GM04504 (cell line): ENCODE measurements at places on chromosomes 16 and 17.

DNA sequence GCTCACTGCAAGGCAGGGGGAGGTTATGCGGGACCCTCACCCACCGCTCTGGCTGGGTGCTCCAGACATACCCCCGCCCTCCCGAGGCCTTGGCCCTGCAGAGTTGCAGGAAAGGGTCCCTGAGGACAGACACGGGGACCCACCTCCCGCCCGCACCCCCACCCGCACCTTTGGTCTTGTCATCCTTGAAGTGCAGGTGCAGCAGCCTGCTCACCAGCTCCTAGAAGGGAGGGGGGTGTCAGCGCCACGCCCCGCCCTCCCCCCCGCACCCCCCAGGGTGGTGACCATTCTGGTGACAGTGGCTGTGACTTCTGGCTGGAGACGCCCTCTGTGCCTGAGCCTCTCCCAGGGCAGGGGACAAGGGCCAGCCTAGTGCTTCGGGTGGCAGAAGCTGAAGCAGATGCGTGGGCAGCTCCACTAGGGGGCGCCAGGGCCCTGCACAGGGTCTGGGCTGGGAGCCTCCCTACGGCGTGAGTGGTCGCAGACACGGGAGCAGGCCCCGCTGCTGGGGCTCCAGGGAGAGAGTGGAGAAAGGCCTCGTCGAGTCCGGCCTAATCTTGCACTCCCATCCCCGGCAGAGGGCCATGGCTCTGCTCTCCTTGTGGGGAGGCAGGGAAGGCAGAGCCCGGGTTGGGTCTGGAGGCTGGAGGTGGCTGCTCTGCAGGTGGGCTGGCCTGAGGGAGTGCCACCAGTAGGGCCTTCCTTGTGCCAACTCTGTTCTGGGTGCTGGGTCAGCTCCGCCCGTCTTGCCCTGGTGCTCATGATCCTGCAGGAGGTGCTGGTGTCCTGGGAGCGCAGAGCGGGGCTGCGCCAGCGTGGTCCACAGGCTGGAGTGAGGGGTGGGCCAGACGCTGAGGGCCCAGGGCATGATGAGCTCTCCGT, 2.7 kb downstream of the CENPX start:
- no peak for DNase-seq

GRCh38 chr17:60395508-60396065, 3.7 kb upstream of the USP32 start:
- DNase-seq, result no peak

DNA sequence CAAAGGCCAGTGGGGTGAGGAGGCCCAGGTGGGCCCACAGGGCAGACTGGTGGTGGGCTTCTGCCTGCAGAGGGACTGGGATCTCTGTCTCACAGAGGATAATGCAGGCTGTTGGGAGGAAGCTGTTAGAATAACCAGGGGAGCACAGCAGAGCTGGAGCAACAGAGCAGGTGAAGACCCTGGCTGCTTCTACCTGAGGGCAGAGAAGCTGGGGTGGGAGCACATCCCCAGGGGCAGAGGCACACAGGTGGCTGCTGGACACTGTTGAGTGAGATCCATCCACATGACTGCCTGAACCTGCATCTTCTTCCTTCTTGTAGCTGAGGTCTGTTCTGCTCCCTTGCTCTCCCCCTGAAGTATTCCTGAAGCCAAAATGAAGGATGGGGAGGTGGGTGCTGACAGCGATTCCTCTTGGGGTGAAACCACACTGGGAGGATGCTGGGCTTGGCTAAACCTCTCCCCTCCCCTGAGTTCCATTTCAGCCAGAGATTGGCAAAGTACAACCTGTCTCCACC, 1725.0 kb downstream of the TP53TG3F start:
- DNase-seq, result no peak

DNA sequence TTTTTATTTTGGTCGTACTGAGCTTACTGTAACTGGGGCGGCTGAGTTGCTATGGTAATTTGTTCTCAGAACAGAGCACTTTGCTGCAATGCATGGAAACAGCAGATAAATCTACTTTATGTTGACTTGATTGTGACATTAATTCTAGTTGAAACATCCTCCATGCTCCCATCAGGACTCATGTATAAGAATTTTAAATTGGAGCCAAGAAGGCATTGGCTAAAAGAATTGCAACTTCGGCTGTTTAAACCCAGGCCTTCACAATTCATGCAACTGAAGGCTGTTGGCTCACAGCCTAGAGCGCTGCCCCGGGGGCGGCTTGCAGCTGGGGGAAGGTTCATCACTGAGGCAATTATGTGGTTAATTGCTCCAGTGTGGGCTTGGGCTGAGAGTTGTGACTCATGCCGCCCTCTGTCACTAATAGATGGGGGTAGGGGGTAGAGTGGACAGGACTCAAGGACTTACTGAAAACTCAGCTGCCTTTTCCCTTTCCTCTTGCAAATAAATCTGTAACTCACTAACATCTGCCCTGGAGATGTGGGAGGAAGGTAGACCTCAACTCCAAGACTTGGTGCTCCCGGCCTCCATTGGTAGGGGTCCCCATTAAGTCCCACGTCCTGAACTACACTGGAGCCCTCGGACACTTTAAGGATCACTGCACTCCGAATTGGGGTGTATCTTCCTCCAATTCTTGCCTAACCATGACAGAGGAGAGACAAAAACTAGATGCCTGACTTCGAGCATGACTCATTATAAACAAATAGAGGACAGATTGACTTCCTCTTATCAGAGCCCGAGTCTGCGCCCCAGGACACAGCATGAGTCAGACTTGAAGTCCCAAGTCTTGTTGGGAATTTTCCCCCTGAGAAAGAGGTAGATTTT, 37.5 kb downstream of the ERCC4 start:
- peak; percentile 91 for DNase-seq

DNA sequence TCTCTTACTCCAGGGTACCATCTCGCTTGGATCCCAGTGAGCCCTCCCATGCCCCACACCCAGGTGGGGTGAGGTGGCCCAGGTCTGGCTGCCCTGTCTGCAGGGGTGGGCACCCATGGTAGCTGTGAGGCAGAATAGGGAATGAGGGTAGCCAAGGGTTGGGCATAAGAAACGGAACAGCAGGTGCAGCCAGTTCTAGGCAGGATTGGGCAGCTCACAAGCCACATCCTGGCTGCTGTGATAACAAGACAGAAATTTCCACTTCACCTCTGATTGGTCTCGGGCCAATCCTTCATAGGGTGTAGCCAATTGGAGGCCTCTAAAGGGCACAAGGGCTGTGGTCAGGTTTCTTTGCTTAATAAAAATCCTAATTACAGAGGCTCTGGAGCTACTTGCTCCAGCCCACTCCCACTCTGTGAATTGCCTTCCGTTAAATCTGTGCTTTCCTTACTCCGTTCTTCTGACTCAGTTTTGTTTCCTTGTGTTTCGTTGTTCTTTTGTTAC, 1.5 kb upstream of the ARHGDIG start:
- no peak for DNase-seq

DNA sequence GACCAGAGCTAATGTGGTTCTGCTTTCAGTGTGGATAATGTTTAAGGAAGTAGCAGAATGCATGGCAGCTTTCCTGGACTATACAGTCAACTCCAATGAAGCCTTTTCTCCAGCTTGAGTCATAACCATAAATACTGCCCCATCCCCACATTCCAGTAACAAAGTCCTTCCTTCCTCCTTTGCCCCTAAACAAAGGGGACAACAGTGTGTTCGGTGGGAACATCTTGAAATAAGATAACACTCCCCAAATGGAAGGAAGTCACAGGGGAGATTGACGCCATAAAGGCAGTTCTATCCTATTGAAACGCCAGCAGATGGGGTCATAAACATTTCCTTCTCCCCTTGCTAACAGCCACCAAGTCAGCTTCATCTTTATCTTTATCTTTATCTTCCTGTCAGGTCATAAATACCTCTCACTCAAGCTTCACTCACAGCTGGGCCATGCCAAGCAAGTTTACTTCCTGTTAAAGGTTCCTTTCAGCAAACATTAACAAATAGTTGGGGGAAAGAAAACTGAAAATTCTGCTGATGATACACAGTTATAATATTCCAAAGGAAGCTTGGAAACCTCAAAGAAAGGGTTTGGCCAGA, 136.7 kb downstream of the SNX11 start:
- no peak for DNase-seq

- DNase-seq, result no peak
Observed at GRCh38 chr16:53692146-53692545, 11.5 kb downstream of the RPGRIP1L start.

DNA sequence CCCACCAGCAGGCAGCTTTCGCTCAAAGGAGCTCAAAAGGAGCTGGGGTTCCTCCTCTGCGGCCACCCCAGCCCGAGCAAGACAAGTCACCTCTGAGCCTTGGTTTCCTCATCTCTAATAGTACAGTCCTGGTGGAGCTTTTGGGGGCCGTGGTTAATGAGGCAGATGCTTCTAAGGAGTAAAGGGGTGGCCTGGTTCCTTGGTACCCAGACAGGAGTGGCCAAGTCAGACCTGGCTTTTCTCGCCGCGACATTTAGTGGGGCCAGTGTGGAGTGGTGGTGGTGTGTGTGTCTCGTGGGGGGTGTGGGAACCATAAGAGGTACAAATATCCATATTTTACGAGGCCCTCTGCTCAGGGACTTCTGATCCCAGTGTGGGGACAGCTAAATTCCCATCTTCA, 6.7 kb downstream of the FOXF1 start:
- no peak for DNase-seq

DNA sequence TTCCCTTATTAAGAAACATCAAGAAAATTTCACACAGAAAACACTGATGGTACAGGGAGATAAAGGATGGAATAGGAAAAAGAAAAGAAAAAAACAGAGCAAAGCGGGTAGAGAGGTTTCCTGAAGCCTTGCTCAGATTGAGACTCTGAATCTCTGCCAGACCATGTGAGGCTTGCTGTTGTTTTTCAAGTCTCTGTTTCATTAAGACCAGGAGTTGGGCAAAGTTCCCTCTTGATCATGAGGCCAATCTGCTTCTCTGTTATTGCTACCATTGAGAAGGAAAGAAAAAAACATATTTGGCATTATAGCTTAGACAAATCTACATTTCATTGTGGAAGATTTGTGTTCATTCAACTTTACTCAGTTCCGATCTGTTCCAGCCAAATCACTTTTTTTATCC, 201.6 kb upstream of the SOX9 start:
- no peak for DNase-seq

GRCh38 chr16:4922721-4923342, 14.1 kb downstream of the PPL start:
- no peak for DNase-seq

GRCh38 chr17:47301161-47301560, 22.6 kb upstream of the EFCAB13 start:
- no peak for DNase-seq

DNA sequence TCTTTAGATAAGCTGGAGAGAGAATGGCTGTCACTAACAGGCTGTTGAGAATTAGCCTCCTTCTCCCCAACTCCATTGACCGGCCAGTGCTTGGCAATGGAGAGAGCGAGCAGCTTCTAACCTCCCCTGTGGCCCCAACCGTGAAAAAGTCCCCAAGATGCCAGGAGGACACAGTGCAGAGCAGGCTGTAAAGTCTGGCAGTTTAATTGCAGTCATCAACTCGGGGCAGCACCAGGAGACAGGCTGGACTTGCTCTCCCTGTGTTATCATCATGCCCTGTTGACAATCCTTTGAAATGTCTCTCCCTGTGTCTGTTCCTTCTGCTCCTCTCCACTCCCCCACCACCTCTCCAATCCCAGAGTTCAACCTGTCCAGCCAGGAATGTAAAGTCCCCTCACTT, 705 bp upstream of the CDRT4 start:
- DNase-seq, result no peak

GRCh38 chr16:66386629-66387622, 20.4 kb downstream of the CDH5 start:
- no peak for DNase-seq

DNA sequence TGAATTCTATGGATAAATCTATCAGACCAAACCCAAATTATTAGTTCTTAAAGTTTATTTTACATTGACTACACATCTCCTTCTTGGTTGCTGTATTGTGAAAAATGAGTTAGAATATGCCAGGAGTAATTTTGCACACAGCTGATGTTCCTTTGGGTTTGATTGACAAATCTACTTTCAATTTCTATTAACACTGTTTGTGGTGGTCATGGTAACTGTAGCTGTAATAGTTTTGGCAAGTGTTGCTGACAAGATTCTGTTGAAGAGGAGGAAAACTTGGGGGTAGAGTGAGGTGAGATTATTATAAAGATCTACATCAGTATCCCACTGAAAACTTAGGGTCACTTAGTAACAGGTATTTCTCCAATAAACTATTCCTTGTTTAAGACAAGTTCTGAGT, 30.3 kb downstream of the MRTFB start:
- DNase-seq, result no peak

DNA sequence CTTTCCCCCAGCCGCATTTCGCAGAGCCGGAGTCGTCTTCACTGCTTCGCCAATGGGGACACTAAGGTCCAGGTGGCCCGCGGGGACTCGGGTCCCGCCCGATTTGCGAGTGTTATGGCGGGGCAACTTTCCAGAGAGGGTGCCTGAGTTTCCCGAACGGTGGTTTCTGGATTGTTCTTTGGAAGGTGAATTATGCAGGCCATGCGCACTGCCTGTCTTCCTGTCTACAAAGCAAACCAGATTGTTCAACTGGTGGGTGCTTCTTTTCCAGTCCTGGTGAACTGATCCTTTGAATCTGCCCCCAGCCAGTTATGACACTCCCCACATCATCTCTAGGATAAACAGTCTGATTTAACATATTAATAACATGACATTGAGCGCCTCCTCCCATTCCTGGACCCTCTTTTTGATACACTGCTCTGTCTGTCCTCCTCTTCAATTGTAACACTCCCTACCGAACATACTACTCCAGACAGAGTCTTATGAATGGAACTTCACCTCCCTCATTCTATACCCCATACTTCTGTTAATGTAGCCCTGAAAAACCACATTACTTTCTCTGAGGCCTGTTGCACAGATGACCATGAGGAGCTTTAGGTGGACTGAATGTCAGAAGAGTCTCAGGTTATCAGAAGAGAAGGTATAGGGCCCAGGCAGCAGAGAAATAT, 159.0 kb downstream of the RAB11FIP4 start:
- DNase-seq, result no peak

- DNase-seq, result no peak
Observed at GRCh38 chr17:47218896-47219430, 9.8 kb downstream of the MYL4 start.

GRCh38 chr17:79400989-79401703, 209.7 kb downstream of the RBFOX3 start:
- no peak for DNase-seq

GRCh38 chr16:4702466-4702808, 9.1 kb downstream of the NUDT16L1 start:
- DNase-seq, result no peak

- DNase-seq, result no peak
Observed at GRCh38 chr16:2288726-2289125, 20.8 kb upstream of the RNPS1 start.

DNA sequence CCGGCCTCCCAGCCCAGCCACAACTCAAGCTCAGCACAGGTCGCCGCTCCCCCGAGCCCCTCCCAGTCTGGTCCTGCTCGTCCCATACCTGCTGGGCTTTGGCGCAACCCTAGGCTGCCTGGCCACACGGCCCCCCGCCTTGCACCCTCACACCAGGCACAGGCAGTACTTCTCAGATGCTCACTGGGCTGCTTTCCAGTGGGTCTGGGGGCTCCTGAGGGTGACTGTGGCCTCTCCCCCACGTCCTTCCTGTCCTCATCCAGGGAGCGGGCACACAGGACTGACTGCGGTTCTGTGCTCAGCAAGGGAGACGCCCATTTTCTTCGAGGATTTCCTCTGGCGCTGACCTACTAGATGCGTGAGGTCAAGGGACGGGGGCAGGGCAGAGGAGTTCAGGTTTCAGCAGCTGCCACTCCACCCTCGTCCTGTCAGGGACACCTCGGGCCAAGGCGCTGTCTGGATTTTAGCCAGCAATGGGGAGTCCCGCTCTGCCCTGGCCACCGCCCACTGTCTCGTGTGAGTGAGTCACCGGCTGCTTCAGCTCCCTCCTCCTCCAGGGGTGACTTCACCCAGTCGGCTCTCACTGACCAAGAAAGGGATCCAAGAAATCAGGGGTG, 115.8 kb downstream of the NPIPB11 start:
- DNase-seq, result peak; percentile 71

- no peak for DNase-seq
Observed at GRCh38 chr17:37576281-37576680, 32.9 kb downstream of the SYNRG start.
